ENCODE measurements at places on chromosomes 5 and 9. TPM values are rescaled to one million over a fixed set of nuclear protein-coding genes. Genes with fewer than 3 reads are reported as not detected.

Gene SLC25A2
- 0.54 TPM for total RNA-seq

Gene FCN2
- total RNA-seq = not detected

Gene ANKRD20A1
- total RNA-seq = 0.54 TPM

Gene SCGB3A2
- total RNA-seq = not detected

- DNase-seq = no peak
Measured at GRCh38 chr5:112967520-112968083, 9.0 kb upstream of the DCP2 start.

DNA sequence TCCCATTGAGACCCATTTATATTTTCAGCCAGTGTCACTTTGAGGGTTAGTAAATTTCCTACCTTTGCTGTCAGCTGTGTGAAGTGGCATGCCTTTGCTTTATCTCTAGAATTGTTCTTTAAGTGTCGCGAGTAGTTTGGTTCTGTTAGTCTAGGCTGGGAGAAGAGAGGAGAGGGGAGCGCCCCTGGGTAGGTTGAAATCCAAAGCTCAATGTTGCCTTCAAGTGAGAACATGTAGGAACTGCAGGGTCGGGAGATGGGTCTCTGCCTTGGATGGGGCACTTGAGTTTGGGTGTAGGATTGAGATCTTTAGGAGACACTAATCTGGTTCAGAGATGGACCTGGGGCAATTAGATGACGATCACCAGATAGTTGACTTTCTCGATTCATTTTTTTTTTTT is 46.3 kb downstream of the STC2 start:
- peak; percentile 22 for DNase-seq

DNA sequence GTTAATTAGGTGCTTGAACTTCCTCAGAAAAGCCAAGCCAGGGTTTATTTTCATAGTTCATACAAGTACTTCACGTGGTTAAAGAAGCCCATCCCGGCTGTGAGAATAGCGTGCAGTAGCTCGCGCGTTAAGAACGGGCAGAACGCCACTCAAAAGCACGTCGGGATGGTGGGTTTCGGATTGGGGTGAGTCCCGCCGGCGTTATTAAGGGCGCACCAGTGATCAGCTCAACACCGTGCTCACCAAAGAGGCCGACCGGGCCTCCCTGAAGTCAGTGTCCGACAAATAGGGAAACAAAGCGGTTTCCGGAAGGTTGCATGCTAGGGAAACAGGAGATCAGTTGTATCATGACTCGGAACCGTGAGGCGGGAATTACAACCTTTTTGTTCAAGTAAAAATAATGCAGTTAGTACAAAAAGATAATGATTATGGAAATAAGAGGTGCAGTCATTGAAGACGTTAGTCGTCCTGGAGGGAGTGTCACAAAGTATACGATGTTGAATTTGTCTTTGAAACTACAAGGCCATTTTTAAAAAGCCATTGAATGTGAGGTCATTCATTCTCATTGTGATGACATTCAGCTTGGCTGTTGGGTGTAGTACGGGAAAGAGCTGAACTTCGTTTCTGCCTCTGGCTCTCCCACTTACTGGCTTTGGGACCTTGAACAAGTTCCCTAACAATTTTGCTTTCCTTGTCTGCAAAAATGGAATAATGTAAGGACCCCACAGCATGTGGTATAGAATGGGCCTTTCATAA is 992 bp downstream of the SETD9 start:
- DNase-seq = no peak

GRCh38 chr5:128358826-128359225 is 179.2 kb downstream of the FBN2 start:
- no peak for DNase-seq

DNA sequence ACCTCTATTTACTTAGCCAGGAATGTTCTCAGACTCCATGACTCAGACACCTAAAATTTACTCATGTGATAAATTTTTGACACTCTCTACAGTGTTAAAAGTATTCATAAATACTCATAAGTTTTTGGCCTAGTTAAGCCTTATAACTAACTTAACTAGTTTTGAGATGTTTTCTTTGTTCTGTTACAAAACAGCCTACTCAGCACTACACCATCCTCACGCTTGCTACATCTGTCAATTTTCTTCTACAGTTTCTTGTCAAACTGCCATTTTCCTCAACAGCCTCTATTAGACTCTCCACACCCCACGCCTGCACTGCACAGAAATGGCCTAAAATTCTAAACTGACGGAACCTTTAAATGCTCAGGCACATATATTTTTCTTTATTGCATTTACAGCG is 195.5 kb downstream of the ANXA1 start:
- DNase-seq = no peak

GRCh38 chr5:121273833-121274433 is 577.7 kb upstream of the FTMT start:
- DNase-seq = no peak

GRCh38 chr5:54844905-54845566 is 140.4 kb downstream of the ESM1 start:
- DNase-seq = peak; percentile 23

GRCh38 chr5:98769959-98770208 is 3.6 kb upstream of the RGMB start:
- no peak for DNase-seq

DNA sequence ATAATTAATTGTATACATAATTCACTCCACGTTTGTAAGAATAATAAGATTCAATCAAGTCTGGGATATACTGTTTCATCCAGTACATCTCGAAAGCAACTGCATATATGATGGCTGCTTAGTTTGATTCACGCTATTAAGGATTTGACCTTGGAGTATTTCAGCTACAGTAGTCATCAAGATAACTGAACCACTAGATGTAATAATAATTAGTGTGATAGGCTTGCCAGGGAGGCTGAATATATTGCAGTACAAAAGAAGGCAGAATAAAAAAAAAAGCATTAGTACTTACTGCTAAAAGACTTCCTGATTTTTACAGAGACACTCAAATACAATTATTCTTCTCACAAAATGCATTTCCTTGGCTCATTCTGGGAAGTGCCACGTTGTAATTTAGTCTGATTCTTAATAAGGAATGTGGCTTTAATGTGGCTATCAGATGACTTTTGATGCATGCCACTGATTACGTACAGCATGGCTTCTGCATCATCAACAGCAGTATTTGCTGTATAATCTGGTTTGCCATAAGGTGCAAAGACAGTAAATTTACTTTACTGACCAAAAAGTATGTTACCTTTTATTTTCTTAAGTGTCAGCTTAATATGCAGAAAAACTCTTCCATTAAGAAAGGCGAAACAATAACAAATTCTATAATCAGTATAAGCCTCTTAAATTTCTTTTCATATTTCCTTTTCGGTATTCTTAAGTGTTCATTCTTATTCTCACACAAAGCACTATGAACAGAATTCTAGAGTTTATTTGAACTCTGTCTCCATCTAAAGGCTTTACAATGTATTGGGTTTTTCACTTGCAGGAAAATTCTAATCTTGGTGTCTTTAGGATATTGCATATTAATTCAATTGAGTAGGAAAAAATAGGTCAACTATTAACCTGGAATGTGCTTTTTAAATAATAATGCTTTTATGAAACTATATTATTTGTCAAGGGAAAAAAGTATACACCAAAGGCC is 166.4 kb downstream of the SLF1 start:
- peak; percentile 44 for DNase-seq

- DNase-seq = no peak
Measured at GRCh38 chr5:97986069-97986468, 787.4 kb upstream of the RGMB start.

- DNase-seq = no peak
Measured at GRCh38 chr9:121154782-121155181, 46.9 kb downstream of the RAB14 start.

DNA sequence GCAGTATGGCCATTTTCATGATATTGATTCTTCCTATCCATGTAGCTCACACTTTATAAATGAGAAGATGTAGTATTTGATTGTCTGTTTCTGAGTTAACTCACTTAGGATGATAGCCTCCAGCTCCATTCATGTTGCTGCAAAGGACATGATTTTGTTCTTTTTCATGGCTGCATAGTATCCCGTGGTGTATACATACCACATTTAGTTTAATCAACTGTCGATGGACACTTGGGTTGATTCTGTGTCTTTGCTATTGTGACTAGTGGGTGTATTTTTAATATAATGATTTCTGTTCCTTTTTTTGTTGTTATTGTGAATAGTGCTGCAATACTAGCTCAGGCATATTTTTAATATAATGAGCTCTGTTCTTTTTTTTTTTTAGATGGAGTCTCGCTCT is 560.3 kb upstream of the ZNF608 start:
- no peak for DNase-seq

GRCh38 chr5:34490506-34491250 is 165.4 kb upstream of the RAI14 start:
- DNase-seq = no peak

GRCh38 chr9:128145536-128145935 is 3.7 kb upstream of the LCN2 start:
- DNase-seq = no peak

GRCh38 chr5:94968507-94969095 is 316.3 kb downstream of the MCTP1 start:
- no peak for DNase-seq

DNA sequence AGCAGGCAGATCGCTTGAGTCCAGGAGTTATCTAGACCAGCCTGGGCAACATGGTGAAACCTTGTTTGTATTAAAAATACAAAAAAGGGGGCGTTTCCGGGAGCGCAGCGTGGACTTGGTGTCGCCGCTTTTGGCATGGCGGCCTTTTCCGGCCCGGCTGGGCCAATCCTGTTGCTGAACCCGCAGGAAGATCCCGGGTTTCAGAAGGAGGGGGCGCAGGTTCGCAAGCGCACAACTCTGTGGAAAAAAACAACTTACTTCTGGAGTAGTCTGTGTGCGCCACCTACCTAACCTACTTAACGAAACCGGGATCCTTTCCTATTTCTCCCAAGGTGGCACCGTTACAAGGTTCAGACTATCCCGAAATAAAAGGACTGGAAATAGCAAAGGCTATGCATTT is 198.6 kb downstream of the MSX2 start:
- no peak for DNase-seq

Data from hematopoietic multipotent progenitor cell (in vitro differentiated cells).